ENCODE measurements at places on chromosomes 5 and 9. TPM values are rescaled to one million over a fixed set of nuclear protein-coding genes. Genes with fewer than 3 reads are reported as not detected.

- H3K4me1 ChIP-seq: peaks cover 5% of the 10 kb centered on the region
- H3K4me3 ChIP-seq: no peak overlapping the region
- no peaks in the 10 kb centered on the region for H3K36me3 ChIP-seq
- no peak for DNase-seq
These were observed 67.9 kb upstream of the UNC5A start for GRCh38 chr5:176742246-176743105.

CXXC5 gene
- total RNA-seq: 13.9 TPM

- no peaks in the 10 kb centered on the region for H3K36me3 ChIP-seq
- no peaks in the 10 kb centered on the region for H3K4me1 ChIP-seq
- peak within 1 kb of the TSS; percentile 65 for H3K4me3 ChIP-seq
- peak within 1 kb of the TSS; percentile 88 for H3K27ac ChIP-seq
- H3K27me3 ChIP-seq: no peaks in the 10 kb centered on the region
These were observed at the start of gene SLC1A3 for GRCh38 chr5:36606428-36607113. SLC1A3 (plus strand) TSS chr5:36606606; CDS start chr5:36608424, 1,818 bp downstream.

IL4 gene
- not detected for total RNA-seq

GRCh38 chr5:128254789-128255188 is 171.2 kb downstream of the SLC12A2 start:
- H3K36me3 ChIP-seq: no peaks in the 10 kb centered on the region
- H3K4me1 ChIP-seq: no peaks in the 10 kb centered on the region
- no peaks in the 10 kb centered on the region for H3K27me3 ChIP-seq
- H3K4me3 ChIP-seq: no peak overlapping the region

DNA sequence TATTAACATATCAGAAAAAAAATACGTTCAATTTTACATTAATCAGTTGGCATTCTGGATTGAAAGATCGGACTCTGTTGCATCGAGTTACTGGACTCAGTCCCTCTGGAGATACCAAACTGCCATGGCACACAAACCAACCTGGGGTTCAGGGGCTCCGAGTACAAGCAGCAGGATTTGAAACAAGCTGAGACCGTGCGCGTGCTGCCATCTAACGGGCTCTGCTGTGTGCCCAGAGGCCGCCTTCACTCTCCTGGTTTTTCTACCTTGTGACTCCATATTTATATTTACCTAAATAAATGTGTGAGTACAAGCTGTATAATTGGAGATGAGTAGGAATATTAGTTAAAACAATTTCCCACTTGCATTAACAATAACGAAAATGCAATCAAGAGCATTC is 48.2 kb downstream of the ANXA1 start:
- H3K4me1 ChIP-seq: no peaks in the 10 kb centered on the region
- H3K4me3 ChIP-seq: no peak overlapping the region
- H3K36me3 ChIP-seq: no peaks in the 10 kb centered on the region
- H3K27me3 ChIP-seq: no peaks in the 10 kb centered on the region
- no peak overlapping the region for H3K27ac ChIP-seq

GRCh38 chr5:152104211-152104610 is 179.6 kb upstream of the GLRA1 start:
- H3K36me3 ChIP-seq: no peaks in the 10 kb centered on the region
- DNase-seq: no peak
- H3K4me3 ChIP-seq: no peak overlapping the region
- no peaks in the 10 kb centered on the region for H3K4me1 ChIP-seq
- H3K27me3 ChIP-seq: no peaks in the 10 kb centered on the region

DNA sequence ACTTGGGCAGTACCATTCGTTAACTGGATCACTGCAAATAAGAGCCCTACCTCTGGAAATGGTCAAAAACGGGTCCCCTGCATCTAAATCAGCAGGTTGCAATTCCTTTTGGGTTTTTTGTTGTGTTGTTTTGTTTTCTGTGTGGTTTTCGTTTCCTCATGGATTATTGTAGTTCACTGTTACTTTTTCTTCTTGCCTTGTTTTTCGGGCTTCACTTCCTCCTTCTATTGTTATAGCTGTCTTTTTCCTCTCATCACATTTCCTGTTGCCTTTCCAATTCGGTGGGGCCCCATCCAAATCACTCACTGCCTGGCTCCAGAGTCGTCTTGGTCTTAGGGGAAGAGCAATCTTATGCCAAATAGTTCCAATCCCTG is 8.7 kb upstream of the SSBP2 start:
- H3K27ac ChIP-seq: no peak overlapping the region
- H3K36me3 ChIP-seq: no peaks in the 10 kb centered on the region
- no peaks in the 10 kb centered on the region for H3K27me3 ChIP-seq
- H3K4me3 ChIP-seq: no peak overlapping the region
- H3K4me1 ChIP-seq: no peaks in the 10 kb centered on the region

TMEFF1 gene
- total RNA-seq: 0.57 TPM

DNA sequence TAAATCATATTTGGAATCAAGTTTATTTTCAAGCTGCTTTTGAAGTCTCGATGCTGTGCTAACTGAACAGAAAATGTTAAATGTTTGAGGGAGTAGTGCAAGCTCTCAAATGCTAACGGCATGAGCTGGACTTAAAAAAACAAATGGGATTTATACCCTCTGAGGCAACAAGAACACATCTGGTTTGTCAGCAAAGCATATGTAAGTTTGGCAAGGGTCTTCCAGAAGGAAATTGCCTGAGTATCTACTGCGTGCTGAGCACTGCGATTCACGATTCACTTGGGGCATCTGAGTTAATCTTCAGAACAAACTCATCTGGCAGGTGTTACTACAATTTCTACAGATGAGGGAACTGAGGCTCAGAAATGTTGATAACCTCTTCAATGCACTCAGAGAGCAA is 98.4 kb upstream of the C9orf72 start:
- H3K27ac ChIP-seq: no peak overlapping the region
- H3K36me3 ChIP-seq: no peaks in the 10 kb centered on the region
- no peak for DNase-seq
- no peaks in the 10 kb centered on the region for H3K27me3 ChIP-seq
- no peak overlapping the region for H3K4me3 ChIP-seq
- no peaks in the 10 kb centered on the region for H3K4me1 ChIP-seq

CDC20B gene
- not detected for total RNA-seq

DNA sequence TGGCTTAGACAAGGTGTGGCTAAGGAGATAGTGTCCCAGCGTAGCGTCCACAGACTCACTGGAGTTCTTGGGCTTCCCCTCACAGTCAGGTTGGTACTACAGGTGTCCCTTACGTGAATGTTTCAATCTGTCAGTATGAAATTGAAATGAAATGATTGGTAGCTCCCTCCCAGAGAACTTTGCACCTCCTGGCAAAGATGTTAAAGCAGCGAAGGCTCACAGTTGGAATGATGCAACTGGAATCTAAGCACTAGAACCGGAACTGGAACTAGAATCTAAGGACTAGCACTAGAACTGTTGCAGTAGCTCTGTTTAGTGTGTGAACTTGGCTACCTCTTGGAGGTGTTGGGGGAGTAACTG is 1.1 kb downstream of the SLC31A1 start:
- H3K4me3 ChIP-seq: peak overlapping the region; percentile 65
- peaks cover 3% of the 10 kb centered on the region for H3K36me3 ChIP-seq
- peaks cover 19% of the 10 kb centered on the region for H3K4me1 ChIP-seq
- H3K27ac ChIP-seq: no peak overlapping the region
- H3K27me3 ChIP-seq: no peaks in the 10 kb centered on the region
- no peak for DNase-seq

GRCh38 chr9:93238953-93239925 is 55.3 kb downstream of the WNK2 start:
- H3K4me1 ChIP-seq: no peaks in the 10 kb centered on the region
- H3K27ac ChIP-seq: no peak overlapping the region
- no peak for DNase-seq
- no peaks in the 10 kb centered on the region for H3K27me3 ChIP-seq
- H3K4me3 ChIP-seq: no peak overlapping the region

KCNMB1 gene
- 1.1 TPM for total RNA-seq

GRCh38 chr9:9998491-9999287 is 614.1 kb downstream of the PTPRD start:
- no peaks in the 10 kb centered on the region for H3K4me1 ChIP-seq
- no peak overlapping the region for H3K27ac ChIP-seq
- no peaks in the 10 kb centered on the region for H3K36me3 ChIP-seq
- no peak overlapping the region for H3K4me3 ChIP-seq

GRCh38 chr5:34858790-34859189 is 19.8 kb downstream of the TTC23L start:
- no peak overlapping the region for H3K4me3 ChIP-seq
- no peaks in the 10 kb centered on the region for H3K4me1 ChIP-seq
- H3K27ac ChIP-seq: no peak overlapping the region
- DNase-seq: no peak
- H3K27me3 ChIP-seq: no peaks in the 10 kb centered on the region

KIF24 gene
- total RNA-seq: 1.5 TPM

- H3K27ac ChIP-seq: peak overlapping the region; percentile 33
- no peak overlapping the region for H3K4me3 ChIP-seq
- no peaks in the 10 kb centered on the region for H3K4me1 ChIP-seq
- DNase-seq: no peak
These were observed 12.3 kb downstream of the ARSB start for GRCh38 chr5:78972654-78973428.

GRCh38 chr9:3006851-3007250 is 163.0 kb upstream of the PUM3 start:
- no peaks in the 10 kb centered on the region for H3K36me3 ChIP-seq
- no peaks in the 10 kb centered on the region for H3K27me3 ChIP-seq

- no peak for DNase-seq
- no peaks in the 10 kb centered on the region for H3K4me1 ChIP-seq
- no peaks in the 10 kb centered on the region for H3K36me3 ChIP-seq
- H3K4me3 ChIP-seq: no peak overlapping the region
- H3K27ac ChIP-seq: no peak overlapping the region
These were observed 66.0 kb upstream of the GNA14 start for GRCh38 chr9:77714077-77714549.

- H3K4me1 ChIP-seq: no peaks in the 10 kb centered on the region
- no peak overlapping the region for H3K4me3 ChIP-seq
- peaks cover 45% of the 10 kb centered on the region for H3K27me3 ChIP-seq
- no peaks in the 10 kb centered on the region for H3K36me3 ChIP-seq
- no peak overlapping the region for H3K27ac ChIP-seq
These were observed 66.7 kb upstream of the PHF24 start for GRCh38 chr9:34891386-34891785.

CDO1 gene
- not detected for total RNA-seq

ZER1 gene
- total RNA-seq: 20.1 TPM

DNA sequence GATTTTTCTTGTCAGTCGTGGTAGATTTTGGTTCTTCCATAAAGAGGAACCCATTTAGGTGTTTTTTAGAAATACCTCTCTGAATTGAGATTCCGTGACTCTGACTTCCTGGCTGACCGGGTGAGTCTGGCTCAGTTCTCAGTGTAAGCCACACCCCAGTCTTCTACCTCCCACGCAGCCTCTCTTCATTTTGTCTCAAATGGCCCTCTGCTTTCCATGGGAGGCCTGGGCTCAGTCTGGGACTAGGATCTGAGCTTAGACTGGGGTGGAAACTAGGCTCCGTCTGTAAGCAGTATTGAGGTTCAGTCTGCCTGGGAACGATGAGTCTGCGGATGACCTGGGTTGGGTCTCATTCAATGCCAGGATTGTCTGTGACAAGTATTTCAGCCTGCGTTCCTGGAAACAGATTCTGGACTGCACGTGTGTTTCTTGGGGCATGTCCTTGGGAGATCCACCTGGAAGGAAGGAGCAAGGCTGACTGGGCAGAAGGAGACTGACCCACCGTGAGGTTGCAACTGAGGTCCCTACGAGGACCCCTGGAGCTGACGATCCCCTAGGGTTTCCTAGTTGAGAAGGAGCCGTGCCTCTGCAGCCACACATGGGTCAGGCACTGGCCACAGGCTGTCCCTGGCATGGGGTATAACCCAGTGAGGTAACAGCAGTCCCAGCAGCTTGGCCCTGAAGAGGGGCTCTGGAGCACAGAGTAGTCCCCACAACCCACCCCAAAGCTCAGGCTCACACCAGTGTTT is 12.4 kb upstream of the CRB2 start:
- no peaks in the 10 kb centered on the region for H3K36me3 ChIP-seq
- H3K27me3 ChIP-seq: no peaks in the 10 kb centered on the region
- H3K4me3 ChIP-seq: no peak overlapping the region
- H3K4me1 ChIP-seq: peaks cover 27% of the 10 kb centered on the region

PDCD1LG2 gene
- total RNA-seq: 0.26 TPM

DNA sequence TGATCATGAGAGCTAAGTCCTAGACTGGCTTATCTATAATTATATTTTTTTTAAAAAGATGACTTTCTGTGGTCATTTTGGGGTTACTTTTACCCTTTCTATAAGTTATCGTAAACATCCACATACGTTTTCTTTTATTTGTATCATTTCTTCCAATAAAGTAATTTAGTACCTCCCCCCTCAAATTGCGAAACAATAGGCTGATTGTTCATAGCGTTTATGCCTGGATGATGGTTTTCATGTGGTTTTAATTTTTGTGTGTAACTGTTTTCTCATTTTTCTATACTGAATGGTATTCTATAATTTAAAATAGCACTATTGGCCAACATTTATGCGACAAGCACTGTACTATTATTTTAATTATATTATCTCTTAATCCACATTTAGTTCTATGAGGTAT is 44.5 kb downstream of the SMC5 start:
- peaks cover 5% of the 10 kb centered on the region for H3K36me3 ChIP-seq
- H3K27me3 ChIP-seq: no peaks in the 10 kb centered on the region
- H3K4me3 ChIP-seq: no peak overlapping the region
- H3K27ac ChIP-seq: no peak overlapping the region
- H3K4me1 ChIP-seq: no peaks in the 10 kb centered on the region

PAEP gene
- not detected for total RNA-seq

GRCh38 chr5:43674536-43674935 is 71.6 kb downstream of the NNT start:
- no peak overlapping the region for H3K4me3 ChIP-seq
- no peaks in the 10 kb centered on the region for H3K27me3 ChIP-seq
- no peak for DNase-seq
- peaks cover 38% of the 10 kb centered on the region for H3K36me3 ChIP-seq
- H3K27ac ChIP-seq: no peak overlapping the region

DNA sequence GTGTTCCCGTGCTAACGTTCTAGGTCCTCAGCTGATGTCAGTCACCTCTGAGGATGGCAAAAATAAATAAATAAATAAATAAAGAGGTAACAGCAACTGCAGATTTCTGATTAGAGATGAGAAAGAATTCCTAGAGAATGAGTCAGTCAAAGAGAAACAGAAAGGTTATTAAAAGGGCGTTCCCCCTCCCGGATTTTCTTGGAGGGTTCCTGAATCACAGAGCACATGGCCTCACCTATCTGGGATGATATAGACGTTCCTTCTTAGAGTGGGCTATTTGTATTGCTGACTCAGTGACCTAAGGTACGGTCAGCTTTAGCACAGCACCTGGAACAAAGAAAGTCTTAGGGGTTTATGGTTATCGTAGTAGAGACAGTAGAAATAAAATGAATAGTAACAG is 30.6 kb downstream of the HTR4 start:
- no peak for DNase-seq
- H3K4me1 ChIP-seq: no peaks in the 10 kb centered on the region
- no peak overlapping the region for H3K27ac ChIP-seq
- no peak overlapping the region for H3K4me3 ChIP-seq

DNA sequence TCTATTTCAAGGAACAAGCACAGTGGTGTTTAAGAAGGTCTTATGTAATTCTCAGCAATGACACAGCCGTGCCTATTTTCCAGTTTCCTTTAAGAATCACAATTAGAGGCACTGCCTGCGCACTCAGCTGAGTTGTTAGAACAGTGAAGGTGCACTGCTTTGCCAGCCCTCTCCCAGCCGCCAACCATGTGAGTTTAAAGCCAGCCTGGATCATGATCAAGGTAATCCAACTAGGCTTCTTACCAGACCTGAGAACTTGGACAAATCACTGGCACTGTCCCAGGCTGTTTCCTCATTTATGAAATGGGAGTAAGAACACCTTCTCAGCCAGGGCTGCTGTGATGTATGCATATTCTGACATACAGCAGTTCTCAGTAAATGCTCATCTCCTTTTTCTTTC is 99.6 kb downstream of the ASTN2 start:
- H3K4me1 ChIP-seq: no peaks in the 10 kb centered on the region
- H3K4me3 ChIP-seq: no peak overlapping the region
- DNase-seq: no peak
- no peaks in the 10 kb centered on the region for H3K36me3 ChIP-seq
- H3K27ac ChIP-seq: no peak overlapping the region
- H3K27me3 ChIP-seq: no peaks in the 10 kb centered on the region

ADAMTSL1 gene
- 0.80 TPM for total RNA-seq

FCN2 gene
- not detected for total RNA-seq
